CD4-positive, alpha-beta T cell treated with Interleukin-4 for 4 hours (primary cell): ENCODE measurements at places on chromosomes 7 and 10.

DNA sequence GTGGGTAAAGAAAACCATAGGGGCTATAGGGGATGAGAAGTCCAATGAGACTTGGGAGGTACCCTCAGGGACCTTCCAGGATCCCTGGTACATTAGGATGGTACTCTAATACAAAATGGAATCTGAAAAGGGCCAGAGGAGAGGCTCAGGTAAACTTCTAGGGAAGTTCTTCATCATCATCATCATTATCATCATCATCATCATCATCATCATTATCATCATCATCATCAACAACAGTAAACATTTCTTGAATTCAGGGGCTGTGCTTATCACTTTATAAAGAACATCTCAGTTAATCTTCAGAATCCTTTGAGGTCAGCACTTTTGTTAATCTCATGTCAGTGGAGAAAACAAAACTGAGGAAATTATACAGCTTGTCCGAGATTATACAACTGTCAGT, 50.1 kb downstream of the PLPP4 start:
- no peak for DNase-seq

DNA sequence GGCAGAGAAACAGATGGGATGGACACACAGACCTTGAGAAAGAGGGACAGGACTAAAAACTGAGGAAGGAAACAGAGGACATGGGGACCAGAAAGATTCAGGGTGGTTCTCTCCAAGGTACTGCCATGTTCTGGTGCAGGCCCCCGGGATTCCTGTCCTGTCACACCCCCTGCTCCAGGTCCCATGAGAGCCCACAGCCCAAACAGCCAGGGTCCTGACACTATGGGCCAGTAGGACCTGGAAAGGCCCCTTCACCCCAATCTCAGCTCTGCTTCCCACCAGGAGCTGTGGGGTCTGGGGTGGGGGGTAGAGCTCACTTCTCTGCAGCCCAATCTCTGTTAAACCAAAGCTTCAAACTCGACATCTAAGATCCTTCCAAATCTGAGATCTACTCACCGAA, 21.2 kb downstream of the PDIA4 start:
- DNase-seq = no peak

- peak; percentile 75 for DNase-seq
These were observed 1.6 kb downstream of the NCOA4 start for GRCh38 chr10:46028584-46029460.

GRCh38 chr7:29319719-29320521, 125.3 kb downstream of the CHN2 start:
- DNase-seq = peak; percentile 5

- no peak for DNase-seq
These were observed 4.9 kb downstream of the PURB start for GRCh38 chr7:44880317-44881018.

- DNase-seq = no peak
These were observed 75.2 kb upstream of the PRLHR start for GRCh38 chr10:118670472-118671124.

- no peak for DNase-seq
These were observed 109.3 kb downstream of the ICA1 start for GRCh38 chr7:8152489-8153192.

GRCh38 chr10:31278279-31278941, 40.6 kb upstream of the ZEB1 start:
- no peak for DNase-seq

DNA sequence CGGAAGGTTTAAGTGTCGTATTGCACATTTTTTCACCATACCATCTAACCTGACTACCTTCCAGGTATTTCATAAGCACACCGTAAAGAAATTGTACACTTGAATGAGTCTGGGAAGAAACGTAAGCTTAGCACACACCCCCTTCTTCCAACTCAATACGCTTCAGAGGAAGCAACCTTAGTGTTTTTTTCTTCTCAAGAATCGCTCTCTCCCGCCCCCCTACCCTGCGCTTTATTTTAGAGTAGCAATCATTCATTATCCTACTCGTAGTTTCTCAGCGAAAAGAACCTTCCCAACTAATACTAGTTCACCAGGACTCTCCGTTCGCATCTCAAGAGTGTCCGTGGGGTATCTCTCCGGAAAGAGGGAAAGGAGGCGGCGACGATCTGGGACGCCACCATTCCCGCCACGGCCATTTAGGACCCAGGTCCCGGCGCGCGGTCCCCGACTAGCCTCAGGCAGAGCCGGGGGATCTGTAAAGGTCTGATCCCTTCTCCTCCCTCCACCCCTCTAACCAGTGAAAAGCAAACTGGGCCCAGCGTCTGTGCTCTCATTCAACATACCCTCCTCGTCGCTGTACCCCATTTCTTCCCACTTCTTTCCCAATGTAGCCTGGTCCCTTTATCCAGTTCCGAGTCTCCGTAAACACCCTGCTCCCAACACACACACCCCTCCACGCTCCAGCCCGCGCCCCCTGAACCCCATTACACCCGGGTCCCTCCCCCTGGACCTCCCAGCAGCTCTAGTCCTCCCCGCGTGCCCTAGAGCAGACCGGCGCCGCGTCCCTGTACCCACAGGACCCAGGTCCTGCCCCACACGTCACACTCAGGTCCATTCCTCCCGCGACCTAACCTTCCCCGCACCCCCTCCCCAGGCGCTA, 16.0 kb downstream of the MYOZ1 start:
- peak; percentile 18 for DNase-seq

GRCh38 chr10:58585435-58585834, 72.8 kb downstream of the BICC1 start:
- DNase-seq = no peak

GRCh38 chr10:133332936-133333699, 3.6 kb downstream of the CALY start:
- DNase-seq = no peak

DNA sequence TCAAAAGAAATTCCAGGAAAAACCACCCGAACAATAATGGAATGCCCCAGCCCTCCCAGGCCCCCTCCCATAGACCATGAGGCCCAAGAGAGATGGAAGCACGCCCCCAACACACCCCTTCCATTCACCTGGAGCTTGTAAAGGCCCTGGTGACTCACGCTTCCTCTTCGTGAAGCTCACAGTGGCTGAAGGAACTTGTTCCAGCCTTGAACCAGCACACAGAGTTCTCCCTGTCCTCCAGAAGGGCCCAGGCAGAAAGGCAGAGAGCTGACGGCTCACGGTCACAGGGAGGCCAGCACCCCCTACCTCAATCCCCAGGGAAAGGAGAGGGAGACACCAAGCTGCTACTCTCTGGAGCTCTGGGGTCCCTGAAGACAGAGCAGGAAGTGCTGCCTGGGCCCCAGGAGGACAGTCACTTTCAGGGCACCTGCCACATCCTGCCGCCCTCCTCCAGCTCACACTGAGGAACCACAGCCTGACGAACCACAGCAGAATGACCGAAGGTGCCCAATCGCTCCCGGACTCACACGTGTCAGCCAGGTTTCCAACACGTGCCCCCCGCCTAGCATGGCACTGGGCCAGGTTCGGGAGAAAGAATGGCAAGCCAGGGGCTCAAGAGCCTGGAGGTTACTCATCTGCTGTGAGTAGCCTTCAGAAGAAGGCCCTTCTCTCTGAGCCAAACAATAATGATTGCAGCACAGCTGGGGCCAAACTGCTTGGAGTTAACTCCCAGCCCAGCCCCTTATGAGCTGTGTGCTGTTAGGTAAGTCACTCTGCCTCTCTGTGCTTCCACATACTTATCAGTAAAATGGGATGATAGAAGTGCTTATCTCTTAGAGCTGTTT, 52.8 kb downstream of the DLG5 start:
- DNase-seq = peak; percentile 32

GRCh38 chr10:17758200-17758599, 6.2 kb downstream of the TMEM236 start:
- no peak for DNase-seq

DNA sequence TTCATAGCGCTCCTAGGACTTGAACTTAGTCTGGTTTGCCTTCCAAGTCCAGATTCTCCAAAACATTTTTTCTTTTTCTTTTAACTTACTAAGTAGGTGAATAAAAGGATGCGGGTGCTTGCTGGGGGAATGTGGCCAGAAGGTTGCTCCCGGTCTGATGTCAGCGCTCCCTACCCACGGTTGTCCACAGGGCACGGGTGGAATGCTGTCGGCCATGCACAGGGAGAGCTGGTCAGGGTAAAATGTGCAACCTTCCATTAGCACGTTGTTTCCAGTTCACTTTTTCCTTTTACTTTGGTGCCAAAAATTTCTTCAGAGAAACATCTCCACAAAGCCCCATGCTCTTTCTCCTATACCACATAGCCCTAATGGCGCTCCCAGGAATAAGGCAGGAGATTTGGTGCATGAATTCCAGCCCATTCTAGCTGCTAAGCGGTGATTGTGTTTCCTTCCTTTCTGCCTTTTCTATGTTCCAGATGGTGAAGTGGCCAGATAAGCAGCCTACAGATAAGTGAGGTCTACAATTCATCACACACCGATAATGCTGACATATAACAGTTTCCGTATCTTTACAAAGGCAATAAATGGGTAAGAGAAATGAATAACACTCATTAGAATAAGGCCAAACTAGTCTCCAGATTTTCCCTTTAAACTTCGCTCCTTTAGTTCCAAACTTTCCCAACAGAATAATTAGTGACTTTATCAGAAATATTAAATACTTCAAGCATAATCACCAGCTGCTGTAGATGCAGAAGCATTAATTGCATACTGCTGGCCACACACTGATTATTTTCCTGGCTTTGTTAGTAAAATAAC, 138.3 kb upstream of the FGFR2 start:
- no peak for DNase-seq

DNA sequence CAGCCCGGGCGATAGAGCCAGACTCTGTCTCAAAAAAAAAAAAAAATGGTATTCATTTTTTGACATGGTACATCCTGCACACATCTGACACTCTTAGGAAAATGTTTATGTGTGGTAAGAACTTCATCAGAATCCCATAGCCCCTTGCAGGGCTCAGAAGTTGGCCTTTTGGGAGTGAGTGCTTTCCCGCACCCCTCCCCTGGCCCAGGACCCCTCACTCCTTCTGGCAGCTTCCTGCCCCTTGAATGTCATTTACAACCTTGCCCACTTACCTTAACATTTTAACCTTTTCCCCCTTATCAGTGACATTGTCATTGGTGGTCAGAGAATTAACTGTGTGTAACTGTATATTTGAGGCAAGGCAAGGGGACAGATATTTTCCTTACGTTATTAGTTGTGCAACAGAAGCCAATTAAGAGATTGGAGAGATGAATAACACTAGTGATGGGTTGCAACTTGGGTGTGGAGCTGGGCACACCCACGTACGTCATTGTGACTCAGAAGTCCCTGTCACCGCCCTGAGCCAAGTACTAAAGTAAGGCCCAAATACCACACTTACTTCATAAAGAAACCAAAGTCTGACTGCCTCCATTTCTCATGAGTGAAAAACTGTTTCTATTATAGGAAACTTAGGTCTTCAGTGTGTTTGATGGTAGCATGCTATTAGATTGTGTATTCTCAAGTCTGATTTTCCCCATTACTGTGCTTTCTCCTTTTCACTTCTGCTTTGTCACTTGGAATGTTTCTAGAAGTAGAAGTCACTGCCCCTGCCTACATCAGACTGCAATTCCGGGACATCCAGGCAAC, 31.6 kb downstream of the OGDH start:
- peak; percentile 92 for DNase-seq

GRCh38 chr10:114711176-114711868, 53.2 kb upstream of the ABLIM1 start:
- DNase-seq = no peak

DNA sequence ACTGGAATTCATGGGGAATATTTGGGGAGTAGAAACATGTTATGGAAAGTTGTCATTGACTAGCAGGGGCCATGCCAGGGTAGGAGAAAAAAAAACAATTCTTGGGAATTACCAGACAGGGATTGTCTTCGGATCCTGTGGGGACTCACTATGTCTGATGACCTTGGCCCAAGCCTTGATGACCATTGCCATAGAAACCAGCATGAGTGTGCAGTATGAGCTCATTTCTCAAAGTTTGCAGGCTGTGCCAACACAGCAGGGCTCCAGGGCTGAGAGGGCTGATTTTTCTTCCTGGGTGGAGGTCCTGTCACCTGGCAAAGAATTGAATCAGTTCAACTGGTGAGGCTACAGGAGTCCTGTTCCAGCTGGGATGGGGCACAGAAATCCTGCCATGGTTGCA, 198.3 kb downstream of the ADRA2A start:
- DNase-seq = no peak
